GM10248 (cell line): ENCODE measurements at places on chromosomes 1 and 21.

DNA sequence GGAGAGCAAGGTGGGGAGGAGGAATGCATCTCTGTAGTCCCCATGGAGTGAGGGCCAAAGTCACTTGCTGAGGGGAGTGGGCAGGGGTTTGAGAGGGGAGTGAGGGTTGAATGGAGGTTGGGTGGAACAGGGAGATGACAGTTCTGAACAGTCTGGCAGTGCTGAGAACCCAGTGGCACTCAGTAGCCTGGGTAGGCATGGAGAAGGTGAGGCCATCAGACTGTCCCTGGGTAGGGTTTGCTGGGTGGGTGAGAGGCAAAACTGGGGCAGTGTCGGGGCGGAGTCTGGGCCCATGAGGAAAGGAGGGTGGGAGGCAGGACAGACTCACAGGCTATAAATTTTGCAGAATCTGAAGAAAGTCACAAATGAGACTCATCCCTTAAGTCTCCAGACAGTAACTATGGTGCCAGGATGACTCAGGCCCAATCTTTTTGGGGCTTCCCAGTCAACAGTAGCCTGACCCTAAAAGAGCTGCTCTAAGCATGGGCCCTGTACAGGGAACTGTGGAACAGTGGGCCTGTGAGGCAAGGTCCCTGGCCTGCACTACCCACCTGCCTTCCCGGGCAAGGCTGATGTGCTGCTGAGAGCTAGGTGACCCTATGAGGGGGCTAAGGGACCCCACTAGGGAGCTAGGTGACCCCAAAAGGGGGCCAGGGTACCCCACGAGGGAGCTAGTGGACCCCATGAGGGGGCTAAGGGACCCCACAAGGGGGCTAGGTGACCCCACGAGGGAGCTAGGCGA is 51.0 kb upstream of the DMRTB1 start:
- no peak for DNase-seq

- DNase-seq = no peak
Measured at GRCh38 chr21:39111931-39112550, 71.2 kb downstream of the PSMG1 start.

- DNase-seq = no peak
Measured at GRCh38 chr1:53448241-53448841, 10.9 kb upstream of the DMRTB1 start.

DNA sequence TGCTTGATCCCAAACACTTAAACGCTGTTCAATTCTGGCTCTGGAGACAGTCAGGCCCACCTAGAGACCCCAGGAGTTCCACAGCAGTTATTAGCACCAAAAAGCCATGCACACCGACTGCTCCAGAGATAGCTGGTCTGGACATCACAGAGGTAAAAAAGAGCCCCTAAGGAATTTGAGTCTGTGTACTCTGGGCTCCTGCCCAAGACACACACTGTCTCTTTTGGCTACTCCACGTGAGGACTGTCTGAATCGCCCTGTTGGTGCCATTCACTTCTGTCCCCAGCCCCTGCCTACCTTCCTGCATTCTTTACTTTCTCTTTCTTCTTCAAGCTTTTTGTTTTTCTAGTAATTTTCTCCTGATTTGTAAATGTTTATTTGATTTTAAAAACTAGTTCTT is 197.4 kb downstream of the ADGRL2 start:
- DNase-seq = no peak

DNA sequence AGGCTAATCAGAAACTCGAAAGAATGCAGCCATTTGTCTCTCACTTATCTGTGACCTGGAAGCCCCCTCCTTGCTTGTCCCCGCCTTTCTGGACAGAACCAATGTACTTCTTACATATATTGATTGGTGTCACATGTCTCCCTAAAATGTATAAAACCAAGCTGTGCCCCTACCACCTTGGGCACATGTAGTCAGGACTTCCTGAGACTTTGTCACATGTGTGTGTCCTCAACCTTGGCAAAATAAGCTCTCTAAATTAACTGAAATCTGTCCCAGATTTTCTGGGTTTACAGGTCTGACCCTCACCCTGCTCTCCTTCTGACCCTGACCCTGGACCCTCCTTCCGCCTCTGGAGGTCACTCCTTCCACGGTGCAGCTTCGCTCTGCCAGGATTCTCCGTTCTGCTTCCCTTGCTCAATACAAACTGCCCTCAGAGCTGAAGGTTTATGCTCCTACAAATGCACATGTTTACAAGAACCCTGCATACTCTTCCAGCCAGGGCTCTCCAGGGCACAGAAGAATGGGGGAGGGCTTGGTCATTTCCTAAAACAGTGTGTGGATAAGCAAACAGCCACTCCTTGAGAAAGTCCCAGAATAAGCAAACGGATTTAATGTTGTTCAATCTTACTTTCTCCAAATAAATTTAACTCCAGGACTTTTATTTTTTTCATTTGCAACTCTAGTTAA is 160.5 kb downstream of the ACTL8 start:
- no peak for DNase-seq

- no peak for DNase-seq
Measured at GRCh38 chr1:15201849-15202551, 45.0 kb upstream of the FHAD1 start.

DNA sequence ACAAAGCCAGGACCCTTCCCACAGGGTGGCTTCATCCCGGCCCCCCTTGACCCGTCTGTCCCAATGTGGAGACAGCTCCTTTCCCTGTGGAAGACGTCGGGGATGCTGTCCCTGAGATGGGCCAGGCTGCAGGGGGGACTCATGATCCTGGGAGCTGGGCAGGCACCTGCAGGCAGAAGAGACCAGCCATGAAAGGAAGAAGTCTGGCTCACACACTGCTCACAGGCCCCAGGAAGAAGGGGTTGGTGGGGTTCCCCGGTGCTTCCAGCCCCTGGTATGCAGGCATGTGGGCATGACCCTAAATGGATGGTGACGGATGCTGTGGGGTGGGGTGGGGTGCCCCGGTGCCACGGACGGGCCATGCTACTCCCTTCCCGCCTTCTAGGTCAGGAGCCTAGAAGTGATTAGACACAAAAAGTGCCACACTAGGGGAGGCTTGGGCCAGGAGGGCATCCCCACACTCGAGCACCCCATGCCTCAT is 8.3 kb downstream of the ACTRT2 start:
- no peak for DNase-seq

DNA sequence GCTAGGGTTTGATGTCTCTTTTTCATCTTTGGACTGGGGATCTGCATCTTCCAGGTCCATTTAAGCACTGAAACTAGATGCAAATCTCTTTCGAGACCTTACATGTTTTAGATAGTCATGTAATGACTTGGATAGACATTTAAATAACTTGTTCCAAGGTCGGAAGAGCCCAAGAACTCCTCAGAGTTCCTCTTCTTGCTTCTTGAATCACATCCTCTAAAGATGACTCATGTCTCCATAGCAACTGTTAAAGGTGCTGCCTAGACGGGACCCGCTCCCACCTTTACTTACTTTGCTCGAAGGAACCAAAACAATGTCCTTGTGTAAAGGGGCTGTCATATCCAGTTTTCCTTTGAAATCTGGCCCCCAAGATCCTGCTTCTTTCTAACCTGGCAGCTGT is 130.0 kb downstream of the EDEM3 start:
- no peak for DNase-seq

- no peak for DNase-seq
Measured at GRCh38 chr1:61352845-61353435, 270.6 kb downstream of the NFIA start.

DNA sequence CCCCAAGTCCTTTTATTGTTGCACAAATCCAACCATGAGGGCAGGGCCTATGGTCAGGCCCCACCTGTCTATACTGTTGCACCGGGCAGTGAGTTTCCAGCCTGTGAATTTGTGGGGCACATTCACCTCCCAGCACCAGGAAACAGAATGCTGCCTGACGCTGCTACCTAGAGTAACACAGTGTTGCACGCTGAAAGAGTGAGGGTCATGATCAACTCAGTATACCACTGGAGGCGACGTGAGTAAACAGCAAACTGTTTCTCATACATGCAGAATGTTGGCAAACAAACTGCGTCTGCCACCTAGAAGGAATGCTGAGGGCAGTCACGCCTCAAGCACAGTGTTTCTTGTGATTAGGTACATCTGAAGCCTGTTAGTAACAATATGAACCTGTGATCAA is 13.4 kb upstream of the LRRC47 start:
- no peak for DNase-seq

DNA sequence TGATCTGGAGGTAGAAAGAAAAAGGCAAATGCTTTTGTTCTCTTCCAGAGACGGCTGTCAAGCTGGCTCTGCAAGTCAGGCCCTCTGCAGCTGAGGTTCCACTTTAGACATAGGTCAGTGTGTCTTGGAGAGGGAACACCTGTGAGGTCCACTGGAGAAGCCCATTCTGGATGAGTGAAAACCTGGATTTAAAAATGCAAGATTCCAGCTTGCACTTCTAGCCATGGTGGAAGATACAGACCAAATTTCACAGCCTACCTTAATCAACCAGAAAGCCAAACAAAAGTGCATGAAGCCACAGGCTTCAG is 35.0 kb downstream of the AGPAT3 start:
- no peak for DNase-seq

DNA sequence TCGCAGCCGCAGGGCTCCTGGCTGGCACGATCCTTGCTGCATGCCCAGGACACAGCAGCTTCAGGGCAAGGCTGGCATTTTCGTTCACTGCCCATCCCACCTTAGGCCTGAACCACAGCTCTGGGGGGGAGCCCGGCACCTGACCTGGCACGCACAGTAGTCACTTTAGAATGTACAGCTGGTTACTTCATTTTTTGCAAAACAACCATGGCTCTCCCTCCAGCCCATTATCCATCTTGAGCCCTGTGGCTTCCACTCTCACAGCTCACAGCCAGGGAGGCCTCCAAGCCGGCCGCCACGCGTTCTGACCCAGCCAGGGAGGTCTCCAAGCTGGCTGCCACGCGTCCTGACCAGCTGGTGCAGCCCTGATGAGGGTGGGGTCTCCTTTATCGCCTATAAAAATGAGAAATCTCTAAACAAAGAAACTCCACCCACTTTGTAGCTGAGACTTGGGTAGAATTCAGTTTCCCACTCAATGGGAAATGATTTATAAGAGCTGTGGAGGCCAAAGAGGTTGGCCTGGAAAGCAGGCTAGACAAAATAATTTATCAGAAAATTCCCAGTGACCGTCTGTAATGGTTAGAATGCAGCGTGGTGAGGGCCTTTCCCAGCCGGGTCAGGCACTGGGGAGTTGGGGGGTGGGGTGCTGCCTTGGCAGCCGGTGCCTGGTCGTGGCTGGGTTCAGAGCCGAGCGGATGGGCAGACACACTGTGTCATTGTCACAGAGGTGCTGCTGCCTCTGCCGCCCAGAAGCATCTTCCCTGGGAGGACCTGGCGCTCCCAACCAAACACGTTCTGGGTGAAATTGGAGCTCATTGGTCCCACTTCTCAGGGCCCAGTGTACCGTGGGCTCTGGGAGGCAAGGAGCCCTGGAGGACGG is 54.6 kb upstream of the ACTRT2 start:
- DNase-seq = no peak

DNA sequence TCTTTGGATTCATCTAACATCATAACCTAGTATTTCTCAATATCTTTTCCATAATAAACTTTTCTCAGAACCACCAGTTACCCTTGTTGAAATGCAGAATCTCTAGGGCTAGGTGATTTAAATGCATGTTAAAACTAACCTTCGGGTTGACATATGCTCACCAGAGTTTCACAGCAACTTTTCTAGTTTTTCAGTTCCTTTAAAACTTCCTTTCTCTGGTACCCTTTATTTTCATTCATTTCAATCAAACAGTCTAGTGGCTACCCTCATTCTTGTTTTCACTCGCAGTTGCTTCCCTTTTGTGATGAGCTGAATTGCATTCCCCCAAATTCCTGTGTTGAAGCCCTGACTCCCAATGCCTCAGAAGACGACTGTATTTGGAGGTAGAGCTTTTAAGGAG is 712.8 kb upstream of the CHRM3 start:
- DNase-seq = no peak

- DNase-seq = no peak
Measured at GRCh38 chr1:223815865-223816264, 29.9 kb downstream of the TP53BP2 start.

GRCh38 chr1:205928317-205928716 is 14.9 kb downstream of the SLC26A9 start:
- no peak for DNase-seq

- peak; percentile 7 for DNase-seq
Measured at GRCh38 chr1:22431965-22432364, 19.7 kb upstream of the ZBTB40 start.

GRCh38 chr1:238409191-238409850 is 518.6 kb upstream of the ZP4 start:
- no peak for DNase-seq

DNA sequence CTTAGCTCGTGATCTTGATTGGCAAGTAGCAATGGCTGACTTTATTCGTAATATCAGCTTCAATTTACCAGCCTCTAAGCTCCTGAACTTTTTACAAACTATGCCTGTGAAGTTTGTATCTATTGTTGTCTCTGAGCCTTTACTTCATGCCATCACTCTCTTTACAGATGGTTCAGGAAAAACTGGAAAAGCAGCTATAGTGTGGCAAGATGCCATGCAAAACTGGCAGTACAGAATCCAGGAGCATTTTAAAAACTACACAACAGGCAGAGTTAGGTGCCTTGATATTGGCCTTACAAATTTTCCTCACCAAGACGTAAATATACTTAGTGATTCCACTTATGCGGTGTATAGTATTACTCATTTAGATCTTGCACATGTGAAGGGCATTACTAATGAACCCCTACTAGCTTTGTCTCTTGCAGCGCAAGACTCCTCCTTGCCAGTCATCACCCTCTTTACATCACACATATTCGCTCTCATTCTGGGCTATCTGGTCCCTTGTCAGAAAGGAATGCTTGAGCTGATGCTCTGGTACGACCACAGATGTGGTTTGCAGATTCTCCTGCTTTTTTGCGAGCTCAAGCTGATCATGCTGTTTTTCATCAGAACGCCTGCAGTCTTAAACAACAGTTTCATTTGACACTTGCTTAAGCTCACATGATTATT is 36.3 kb downstream of the CLCA1 start:
- no peak for DNase-seq

- no peak for DNase-seq
Measured at GRCh38 chr1:231392389-231393131, 29.5 kb downstream of the EGLN1 start.

GRCh38 chr1:244854166-244854565 is 10.2 kb downstream of the HNRNPU start:
- DNase-seq = no peak

- no peak for DNase-seq
Measured at GRCh38 chr1:165463978-165464377, 19.1 kb upstream of the RXRG start.

- no peak for DNase-seq
Measured at GRCh38 chr1:177206831-177207355, 36.1 kb downstream of the BRINP2 start.

GRCh38 chr1:178970184-178970583 is 55.5 kb upstream of the FAM20B start:
- no peak for DNase-seq
